ENCODE measurements at places on chromosomes 11 and 22.

GRCh38 chr22:38832005-38832978, 11.5 kb downstream of the NPTXR start:
- DNase-seq: no peak

- no peak for DNase-seq
Measured at GRCh38 chr22:23408321-23408720, 171.8 kb downstream of the IGLL1 start.

DNA sequence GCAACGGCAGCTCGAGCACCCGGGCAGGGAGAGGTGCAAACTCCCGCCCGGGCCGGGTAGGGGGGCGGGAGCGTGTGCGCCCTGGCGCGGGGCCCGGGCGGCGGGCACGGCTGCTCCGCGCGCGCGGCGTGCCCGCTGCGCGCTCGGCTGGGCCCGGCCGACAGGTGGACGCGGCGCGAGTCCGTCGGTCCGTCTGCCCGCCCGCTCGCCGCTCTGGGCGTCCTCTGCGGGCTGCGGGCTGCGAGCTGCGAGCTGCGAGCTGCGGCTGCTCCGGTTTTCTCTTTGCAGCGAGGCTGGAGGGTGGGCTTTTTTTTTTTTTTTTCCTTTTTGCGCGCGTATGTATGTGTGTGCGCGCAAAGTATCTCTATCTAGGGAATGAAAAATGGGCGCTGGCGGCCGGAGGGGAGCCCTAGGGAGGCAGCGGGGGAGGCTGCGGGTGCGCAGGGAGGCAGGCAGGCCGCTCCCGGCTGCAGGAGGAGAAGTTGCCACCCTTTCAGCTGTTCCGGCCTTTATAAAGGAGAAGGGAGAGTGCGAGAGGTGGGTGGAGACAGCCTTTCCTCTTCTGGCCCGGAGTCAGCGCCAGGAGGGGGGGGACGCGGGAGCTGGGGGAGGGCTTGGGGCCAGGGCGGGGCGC, at the start of gene PDGFB:
PDGFB (minus strand) TSS at position 487 of the 634 bp plus-strand sequence. CDS start 1,019 bp downstream, outside the sequence.
- DNase-seq: peak; percentile 69

- no peak for DNase-seq
Measured at GRCh38 chr11:17600316-17601255, 53.5 kb downstream of the OTOG start.

DNA sequence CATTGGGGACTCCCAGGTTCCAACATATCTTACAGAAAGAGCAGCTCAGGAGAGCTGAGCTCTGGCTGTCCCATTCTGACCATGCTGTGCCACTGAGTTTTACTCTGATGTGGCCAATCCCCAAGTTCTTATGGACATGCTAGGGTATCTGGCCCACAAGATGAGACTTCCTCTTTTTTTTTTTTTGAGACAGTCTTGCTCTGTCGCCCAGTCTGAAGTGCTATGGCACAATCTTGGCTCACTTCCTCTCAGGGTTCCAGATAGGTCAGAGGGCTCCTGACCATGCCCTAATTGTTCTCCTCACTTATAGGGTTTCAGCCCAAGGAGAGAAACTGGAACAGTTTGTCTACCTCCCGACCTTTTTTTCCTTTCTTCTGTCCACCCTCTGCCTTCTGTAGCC, 152.3 kb upstream of the CCDC90B start:
- DNase-seq: no peak

- no peak for DNase-seq
Measured at GRCh38 chr11:9037963-9038362, 34.2 kb upstream of the NRIP3 start.

DNA sequence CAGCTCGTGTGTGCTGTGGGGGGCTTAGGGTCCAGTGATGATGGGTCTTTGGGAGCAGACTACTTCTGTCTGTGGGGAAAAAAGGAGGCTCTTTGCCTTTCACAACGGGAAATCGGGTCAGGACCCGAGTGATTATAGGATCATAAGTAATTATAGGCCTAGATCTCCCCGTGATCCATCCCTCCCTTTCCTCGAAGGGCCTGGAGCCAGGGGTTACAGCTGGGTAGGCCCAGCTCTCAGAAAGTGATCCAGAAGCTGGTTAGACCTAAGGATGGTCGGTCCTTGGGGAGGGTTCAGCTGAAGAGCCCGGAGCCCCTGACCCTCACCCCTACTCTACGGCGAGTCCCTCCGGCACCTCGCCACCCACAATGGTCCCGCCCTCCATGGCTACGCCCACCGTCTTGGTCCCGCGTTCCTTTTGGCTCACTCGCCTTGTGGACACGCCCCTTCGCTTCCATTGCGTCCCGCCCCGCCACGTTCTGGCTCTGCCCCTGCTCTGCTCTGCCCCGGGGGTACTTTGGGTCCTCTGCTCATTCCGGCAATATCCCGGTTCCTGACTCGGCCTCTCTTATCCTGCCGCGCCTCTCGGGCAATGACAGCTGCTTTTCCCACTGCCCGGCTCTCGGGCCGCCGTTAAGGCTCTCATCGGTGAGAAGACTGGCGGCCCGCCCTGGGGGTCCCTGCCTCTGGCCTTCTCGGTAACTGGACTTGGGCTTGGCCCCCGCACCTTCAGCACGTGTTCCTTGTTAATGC, 5.0 kb downstream of the IGSF22 start:
- DNase-seq: peak; percentile 88

DNA sequence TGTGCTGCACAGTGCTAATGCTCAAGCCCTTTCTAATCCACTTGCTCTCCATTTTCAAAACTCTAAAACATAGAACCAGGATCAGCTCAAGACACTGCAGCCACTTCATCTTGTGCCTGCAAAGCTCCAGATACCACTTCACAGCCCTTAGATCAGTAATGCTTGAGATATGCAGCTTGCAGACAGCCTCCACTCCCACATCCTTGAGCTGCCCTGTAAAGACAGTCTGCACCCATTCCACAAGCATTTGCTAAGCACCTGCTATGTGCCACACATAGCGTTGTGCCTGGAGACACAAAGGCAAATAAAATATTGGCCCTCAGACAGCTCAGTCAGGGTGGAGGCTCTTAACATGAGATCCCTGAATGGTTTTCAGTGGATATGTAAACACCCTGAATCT, 192.5 kb upstream of the SNX19 start:
- no peak for DNase-seq

- no peak for DNase-seq
Measured at GRCh38 chr22:47997052-47997590, 1234.7 kb downstream of the TBC1D22A start.

DNA sequence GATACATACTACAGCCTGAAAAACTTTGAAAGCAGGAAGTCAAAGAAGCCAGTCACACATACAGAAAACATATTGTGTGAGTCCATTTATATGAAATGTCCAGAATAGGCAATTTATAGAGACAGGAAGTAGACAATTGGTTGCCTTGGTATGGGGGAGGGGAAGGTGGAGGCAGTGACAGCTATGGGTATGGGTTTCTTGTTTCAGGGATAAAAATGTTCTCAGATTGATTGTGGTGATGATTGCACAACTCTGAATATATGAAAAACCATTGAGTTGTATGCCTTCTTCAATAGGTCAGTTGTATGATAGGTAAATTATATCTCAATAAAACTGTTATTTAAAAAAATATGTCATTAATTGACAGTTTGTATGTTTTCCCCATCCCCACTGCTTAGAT, 137.6 kb downstream of the SNX19 start:
- DNase-seq: no peak

DNA sequence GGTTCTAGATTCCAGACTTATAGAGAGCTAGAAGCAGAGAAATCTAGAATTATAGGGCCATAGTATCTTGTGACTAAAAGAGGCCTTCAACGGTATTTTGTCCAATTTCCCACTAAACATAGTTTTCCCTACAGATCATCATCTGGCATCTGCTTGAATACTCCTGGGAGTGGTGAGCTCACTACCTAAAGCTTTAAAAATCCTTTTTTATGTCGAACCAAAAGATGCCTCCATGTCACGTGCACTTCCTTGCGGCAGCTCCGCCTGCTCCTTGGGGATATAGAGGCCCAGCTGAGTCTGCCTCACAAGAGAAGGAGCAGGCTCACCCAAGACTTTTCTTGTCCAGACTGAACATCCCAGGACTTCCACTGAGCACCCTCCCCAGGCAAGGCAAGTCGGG, 4.3 kb upstream of the MB start:
- DNase-seq: no peak

DNA sequence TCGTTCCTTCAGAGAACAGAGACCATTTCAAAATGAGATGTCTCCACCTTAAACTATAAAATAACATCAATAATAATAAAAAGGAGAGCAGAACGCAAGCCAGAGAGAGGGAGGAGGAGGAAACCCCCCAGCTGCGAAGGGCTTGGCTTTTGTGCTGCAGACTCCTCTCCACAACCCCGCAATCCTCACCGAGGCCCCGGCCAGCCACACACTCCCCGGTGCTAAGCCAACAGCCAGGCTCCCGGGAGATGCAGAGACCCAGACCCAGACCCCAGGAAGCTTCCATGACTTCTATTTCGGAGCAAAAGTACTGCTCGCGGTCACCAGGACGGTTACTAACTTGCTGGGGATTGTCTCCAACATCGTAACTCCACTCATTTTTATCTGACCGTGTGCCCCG, 10.6 kb downstream of the PHF21B start:
- no peak for DNase-seq

GRCh38 chr11:8090756-8091155, 9.7 kb downstream of the TUB start:
- DNase-seq: peak; percentile 32

DNA sequence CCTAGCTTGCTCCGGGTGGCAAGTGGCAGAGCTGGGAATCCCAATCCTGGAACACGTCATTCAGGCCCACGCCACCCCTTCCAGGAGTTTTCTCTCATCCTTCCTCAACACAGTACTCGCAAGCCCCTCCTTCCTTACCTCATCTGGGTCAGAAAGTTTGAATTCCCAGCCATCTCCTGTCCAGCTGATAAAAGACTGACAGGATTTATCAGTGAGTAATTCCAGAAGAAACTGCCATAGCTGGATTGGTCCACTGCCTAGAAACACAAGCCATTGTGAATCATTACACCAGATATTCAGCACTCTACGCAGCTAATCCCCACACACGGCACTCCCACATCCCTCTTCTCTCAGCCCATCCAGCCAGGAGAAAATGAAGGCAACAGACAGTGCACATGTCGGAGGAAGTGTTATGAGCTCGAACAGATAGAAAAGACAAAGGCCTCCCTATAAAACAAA, 124.0 kb downstream of the ETS1 start:
- no peak for DNase-seq

DNA sequence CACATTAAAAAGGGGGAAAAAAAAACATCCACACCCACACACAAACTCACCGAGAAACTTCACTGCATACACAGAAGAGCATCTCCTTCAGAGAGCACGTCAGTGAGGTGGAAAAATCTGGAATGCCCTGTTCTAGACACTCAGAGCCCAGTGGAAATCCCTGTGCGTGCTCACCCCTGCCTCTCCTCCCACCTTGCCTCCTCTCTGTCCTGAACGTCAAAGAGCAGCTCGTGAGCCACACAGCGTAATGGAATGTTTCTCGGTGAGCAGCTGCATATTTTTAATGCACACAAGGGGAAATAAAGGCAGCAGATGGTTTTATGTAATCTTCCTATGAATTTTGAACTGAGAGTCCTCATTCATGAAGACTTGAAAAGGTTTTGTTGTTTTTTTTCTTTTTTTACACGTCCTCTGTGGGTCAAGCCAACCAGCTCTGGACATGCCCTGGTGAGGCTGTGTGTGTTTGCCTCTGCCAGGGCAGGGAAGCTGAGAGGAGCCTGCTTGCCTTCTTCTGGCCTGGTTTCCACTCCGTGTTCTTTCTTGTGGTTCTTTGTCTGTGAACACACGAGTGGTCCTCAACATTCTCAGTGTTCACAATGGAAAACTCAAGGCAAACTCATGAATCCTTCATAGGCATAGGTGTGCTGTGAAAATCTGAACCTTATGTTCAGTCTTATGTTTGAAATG, 219.2 kb downstream of the TENM4 start:
- no peak for DNase-seq

DNA sequence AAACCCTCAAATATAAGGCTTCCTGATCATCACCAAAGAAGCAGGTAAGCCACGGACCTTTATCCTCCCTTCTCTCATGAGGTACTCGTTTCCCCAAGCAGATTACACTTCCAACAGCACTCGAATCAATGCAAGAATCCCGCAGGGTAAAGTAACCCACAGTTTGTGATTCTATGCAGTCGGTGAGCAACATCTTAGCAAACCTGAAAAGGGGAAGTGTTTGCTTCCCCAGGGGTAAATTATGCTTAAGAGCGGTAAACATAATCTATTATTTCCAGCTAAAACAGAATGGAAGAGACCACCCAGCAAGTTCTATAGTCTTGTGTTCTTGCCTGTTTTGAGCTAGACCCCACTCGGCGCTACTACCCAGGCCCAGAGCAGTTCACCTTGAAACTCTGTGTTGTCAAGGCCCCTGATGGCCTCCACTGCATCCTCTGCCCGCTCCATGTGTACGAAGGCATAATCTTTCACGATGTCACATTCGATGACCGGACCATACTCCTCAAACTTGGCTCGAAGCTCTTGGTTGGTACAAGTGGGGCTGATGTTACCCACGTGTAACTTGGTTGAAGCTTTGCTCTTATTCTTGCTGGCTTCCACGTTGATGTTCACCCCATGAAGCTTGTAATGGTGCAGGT, 1.3 kb downstream of the RBM4B start:
- DNase-seq: no peak

DNA sequence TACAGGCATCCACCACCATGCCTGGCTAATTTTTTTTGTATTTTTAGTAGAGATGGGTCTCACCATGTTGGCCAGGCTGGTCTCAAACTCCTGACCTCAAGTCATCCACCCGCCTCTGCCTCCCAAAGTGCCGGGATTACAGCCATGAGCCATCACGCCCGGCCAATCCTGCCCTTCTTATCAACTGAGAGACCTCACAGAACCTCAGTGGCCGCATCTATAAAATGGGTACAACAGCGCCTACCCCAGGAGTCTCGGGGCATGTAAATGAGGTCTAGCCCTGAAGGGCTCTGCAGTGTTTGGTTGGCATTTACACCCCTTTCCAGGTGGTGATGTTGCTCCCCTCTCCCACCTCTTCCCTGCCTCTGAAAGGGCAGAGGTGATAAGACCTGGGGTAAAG, 11.7 kb downstream of the SYNGR1 start:
- DNase-seq: no peak

DNA sequence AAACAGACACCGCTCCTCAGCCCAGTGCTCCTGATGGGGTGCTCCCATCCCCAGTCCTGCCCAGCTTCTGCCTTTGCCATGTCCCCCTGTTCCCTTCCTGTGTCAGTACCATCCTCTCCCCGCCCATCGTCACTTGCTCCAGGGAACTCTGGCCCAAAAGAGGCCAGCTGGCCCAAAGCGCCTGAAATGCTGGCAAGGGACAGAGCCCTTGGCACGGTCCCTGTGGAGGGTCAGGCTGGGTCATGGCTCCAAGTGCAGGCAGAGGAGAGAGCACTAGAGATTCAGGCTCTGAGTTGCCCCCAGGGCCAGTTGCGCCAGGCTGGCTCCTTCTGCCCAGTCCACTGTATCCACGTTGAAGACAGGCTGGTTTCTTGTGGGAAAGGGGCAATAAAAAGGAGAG, 8.4 kb upstream of the HDHD5 start:
- no peak for DNase-seq

All from Calu3 (cell line).